Effector memory CD4-positive, alpha-beta T cell (primary cell): ENCODE measurements at places on chromosomes 16 and 17.

- no peak for DNase-seq
These were observed 61.5 kb downstream of the WSB1 start for GRCh38 chr17:27355419-27355818.

GRCh38 chr16:2178321-2179106 is 17.9 kb downstream of the CASKIN1 start:
- peak; percentile 15 for DNase-seq

GRCh38 chr16:83530293-83530692 is 277.5 kb upstream of the HSBP1 start:
- DNase-seq = no peak

GRCh38 chr16:70703041-70703834 is 17.4 kb upstream of the MTSS2 start:
- no peak for DNase-seq

DNA sequence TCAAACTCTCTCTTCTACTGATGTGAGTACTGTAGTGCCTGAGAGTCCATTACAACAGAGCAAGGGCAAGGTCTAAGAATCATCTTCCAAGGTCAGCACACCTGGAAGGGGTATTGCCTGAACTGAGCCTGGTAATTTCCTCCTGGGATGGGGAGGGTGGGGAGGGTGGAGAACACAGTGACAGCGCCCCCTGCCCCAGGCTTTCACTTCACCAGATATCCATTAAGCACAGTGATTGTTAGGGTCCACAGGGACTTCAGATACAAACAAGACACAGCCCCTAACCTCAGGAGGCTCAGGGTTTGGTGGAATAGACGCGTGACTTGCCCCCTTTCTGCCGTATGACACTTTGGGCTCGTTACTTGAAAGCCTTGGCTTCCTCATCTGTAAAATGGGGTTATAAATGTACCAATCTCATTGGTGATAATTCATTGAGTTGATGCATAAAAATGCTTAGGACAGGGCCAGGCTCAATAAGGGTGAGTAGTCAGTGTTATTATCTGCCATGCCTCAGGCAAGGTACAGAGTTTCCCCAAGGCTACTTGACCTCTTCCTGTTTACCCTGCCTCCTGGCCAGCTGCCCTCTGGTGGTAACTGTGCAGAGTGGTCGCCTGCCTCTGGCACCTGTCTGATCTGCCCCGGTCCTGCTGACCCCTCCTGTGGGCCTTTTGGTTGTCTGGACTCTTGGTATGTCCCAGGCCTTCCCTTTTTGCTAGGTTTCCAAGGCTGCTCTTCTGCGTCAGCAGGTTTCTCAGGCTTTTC is 13.1 kb upstream of the BRD7 start:
- DNase-seq = no peak

GRCh38 chr17:76240461-76241203 is at the start of gene RNF157:
TSS of gene RNF157 (minus strand) at chr17:76240493. CDS start at chr17:76240240, 253 bp downstream.
- peak; percentile 61 for DNase-seq

DNA sequence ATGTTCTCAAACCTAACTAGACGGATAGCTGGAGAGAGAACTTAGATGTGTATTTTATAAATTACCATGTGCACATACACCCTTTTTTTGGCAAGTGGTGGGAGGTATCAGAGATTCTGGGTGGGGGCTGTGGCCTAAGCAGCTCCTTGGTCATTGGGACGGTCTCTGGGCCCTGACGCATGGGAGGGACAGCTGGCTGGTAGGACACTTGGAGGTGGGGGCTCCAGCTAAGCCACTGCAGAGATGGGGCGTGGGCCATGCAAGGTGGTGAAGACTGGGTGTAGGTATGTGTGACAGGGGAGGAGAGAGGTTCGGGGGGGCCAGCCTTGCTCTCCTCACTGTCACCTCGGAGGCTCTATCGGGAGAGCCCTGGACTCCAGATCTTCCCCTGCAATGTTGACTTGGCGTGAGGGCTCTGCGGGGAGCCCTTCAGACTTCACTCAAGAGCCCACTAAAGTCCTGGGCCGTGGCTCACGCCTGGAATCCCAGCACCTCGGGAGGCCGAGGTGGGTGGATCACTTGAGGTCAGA is 17.1 kb downstream of the C1QTNF1 start:
- no peak for DNase-seq

DNA sequence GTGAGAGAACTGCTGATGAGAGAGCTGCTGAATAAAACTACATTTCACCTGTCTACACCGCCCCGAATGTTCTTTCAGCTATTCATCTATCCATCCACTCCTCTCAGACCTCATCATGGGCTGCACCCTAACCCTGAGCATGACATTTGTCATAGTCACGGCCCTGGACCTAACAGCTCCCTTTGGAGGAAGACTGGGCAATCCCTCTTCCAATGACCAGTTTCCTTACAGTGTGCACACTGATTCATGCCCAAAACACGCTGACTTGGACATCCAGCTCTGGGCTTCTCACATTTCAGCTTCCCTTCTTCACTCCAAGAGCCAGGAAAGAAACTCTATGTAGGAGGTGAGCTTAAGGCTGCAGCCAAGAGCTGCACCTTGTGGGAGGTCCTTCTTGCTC is 41.8 kb upstream of the ARL4D start:
- DNase-seq = no peak
